Stimulated activated CD4-positive, alpha-beta T cell treated with anti-CD3 and anti-CD28 coated beads, Interleukin-12 subunit alpha, Interleukin-12 subunit beta, amount 100 ng/mL, for 48 hours (primary cell): ENCODE measurements at places on chromosomes 11 and 22.

DNA sequence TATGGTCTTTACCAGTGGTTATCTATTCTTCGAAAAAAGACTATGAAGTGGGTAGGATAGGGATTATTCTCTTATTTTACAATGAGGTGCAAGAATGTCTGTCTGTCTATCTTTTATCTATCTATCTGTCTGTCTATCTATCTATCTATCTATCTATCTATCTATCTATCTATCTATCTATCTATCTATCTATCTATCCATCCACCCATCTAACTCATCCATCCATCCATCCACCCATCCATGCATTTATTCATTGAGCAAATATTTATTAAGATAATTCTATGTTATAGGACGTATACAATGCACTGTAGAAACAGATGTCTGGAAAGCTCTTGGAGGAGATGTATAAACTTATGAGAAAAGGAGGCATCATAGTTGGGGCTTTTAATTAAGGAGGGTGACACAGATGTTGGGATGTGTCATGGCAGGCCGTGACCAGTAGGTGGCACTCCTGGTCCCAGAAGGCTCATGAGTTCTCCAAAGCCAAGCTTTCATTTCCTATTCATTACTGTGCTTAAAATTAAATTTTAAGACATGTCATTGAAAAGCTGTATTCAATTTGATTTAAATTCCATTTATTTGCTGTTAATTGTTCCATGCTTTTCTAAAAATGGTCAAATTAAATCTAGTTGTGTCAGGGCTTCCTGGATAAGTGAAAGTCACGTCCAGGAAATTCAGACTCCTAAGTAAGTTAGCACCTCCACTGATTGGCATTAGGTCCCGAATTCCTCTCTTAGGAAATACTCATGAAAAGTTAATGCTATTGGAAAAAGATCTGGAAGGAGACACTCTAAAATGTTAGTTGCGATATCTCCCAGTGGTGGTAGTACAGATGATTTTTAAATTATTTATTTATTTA is 19.0 kb upstream of the E2F8 start:
- peak; percentile 54 for DNase-seq

GRCh38 chr22:46959369-46959768 is 196.9 kb downstream of the TBC1D22A start:
- DNase-seq: no peak

- DNase-seq: no peak
Measured at GRCh38 chr11:115363426-115363825, 140.8 kb downstream of the CADM1 start.

DNA sequence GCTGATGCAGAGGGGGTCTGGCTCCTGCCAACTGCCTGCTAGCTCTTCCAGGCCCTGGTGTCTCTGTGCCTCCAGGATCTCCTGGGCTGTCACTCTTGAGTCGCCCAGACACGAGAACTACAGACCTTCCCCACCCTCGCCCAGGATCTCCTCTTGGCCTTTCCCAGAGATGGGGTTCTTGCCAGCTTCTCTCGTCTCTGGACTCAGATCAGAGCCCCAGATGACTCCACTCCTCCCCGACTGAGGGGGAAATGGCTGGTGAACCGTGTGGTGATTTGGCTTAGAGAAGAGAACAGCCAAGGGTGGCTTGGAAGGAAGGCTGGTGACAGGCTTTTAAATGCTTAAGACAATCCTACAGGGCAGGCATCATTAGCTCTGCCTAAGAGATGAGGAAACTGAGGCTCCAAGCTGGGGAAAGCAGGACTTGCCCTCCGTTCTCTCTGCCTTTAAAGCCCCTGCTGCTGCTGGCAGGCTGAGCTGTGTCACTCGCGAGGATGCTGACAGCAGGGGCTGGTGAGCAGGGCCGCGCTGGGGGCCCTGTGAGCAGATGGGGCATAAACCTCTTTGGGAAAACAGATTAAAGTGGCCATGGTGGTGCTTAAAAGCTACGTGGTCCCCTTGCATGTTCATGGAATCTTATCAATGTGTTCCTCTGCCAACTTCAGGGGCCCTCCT is 90.3 kb upstream of the THY1 start:
- DNase-seq: no peak

DNA sequence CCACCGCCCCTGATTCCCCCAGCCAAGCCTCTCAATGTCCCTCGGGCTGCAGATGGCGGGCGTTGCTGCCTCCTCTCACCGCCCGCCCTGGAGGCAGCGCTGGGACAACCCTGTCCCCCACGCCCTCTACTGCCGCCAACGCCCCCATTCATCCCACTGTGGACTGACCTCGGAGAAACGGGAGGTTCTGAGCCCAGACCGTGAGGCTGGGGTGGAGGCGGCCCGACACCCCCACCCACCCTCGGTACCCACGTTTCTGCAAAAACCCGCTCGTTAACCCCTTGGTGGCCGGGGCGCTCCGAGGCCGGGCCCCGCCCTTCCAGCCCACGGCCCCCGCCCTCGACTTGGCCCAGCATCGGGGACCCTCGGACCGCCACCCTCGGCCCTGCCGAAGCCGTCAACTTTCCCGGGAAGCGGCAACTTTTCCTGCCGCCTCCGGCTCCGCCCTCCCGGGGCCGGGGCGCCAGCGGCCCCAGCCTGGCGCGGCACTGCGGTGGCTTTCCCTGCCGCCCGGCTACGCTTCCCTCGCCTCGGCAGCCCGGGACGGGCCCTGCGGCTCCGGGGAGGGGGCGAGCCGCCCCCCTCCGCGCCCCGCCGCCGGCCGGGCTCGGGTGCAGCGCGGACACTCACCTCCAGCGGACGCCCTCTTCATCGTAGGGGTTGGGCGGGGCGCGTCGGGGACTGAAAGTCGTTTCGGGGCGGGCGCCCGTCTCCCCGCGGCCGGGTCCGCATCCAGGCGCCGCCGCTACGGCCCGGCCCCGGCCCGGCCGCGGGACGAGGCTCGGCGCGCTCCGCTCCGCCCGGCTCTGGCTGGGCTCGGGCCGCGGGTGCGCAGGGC is 458 bp downstream of the RTN4R start:
- DNase-seq: no peak

DNA sequence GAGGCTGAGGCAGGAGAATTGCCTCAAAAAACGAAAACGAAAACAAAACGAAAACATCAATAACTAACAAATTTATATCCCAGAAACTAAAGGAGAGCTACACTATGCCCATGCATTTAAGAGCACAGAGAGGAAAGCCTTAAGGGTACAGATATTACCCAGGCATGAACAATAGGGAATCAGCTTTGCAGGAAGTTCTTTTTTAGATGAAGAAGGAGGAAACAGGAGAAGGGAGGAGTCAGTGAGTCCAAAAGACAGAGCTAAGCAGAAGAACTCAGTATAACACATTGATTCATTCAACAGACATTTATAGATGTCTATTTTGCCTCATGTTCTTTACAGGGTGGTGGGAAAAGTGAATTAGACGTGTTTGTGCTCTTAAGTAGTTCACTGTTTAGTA is 8.3 kb downstream of the MRPL17 start:
- no peak for DNase-seq

- no peak for DNase-seq
Measured at GRCh38 chr11:123976770-123977560, 616 bp downstream of the OR10S1 start.

GRCh38 chr22:50184902-50185374 is 775 bp upstream of the TRABD start:
- DNase-seq: no peak
